ENCODE measurements at places on chromosomes 7 and 10.

- no peak for DNase-seq
- H3K27me3 ChIP-seq, result no peaks in the 10 kb centered on the region
These were observed 218.4 kb upstream of the PCDH15 start for GRCh38 chr10:55019439-55019838.

DNA sequence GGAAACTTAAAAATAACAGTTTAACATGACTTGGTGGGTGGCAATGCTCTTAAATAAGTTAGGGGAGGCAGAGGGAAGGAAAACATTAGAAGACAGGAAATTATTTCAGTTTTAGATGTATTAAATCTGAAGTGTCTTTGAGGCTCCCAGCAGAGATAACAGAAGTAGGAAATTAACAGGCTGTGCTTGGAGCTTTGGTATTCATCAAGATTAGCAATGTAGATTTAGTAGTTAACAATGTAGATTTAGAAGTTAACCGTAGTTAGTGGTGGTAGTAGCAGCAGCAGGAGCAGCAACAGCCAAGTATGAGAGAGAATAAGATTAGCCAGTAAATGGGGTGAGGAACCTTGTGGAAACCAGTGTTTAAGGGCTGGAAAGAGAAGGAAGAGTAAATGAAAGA is 48.7 kb upstream of the UBN2 start:
- no peaks in the 10 kb centered on the region for H3K36me3 ChIP-seq
- no peaks in the 10 kb centered on the region for H3K27me3 ChIP-seq
- DNase-seq, result no peak
- no peak overlapping the region for H3K4me3 ChIP-seq
- H3K4me1 ChIP-seq, result peaks cover 5% of the 10 kb centered on the region

GRCh38 chr7:98196706-98197605 is 14.3 kb upstream of the BHLHA15 start:
- DNase-seq, result no peak
- no peak overlapping the region for H3K27ac ChIP-seq
- H3K4me3 ChIP-seq, result no peak overlapping the region
- no peaks in the 10 kb centered on the region for H3K4me1 ChIP-seq
- H3K36me3 ChIP-seq, result peaks cover 21% of the 10 kb centered on the region
- H3K27me3 ChIP-seq, result no peaks in the 10 kb centered on the region

- 0 out of 2 replicates have a peak, but pooled peaks cover 4% of the 10 kb centered on the region for H3K4me1 ChIP-seq
- H3K27ac ChIP-seq, result no peak overlapping the region
- no peak for DNase-seq
- H3K36me3 ChIP-seq, result no peaks in the 10 kb centered on the region
- H3K4me3 ChIP-seq, result no peak overlapping the region
These were observed 96.5 kb upstream of the NPS start for GRCh38 chr10:127452568-127452967.

DNA sequence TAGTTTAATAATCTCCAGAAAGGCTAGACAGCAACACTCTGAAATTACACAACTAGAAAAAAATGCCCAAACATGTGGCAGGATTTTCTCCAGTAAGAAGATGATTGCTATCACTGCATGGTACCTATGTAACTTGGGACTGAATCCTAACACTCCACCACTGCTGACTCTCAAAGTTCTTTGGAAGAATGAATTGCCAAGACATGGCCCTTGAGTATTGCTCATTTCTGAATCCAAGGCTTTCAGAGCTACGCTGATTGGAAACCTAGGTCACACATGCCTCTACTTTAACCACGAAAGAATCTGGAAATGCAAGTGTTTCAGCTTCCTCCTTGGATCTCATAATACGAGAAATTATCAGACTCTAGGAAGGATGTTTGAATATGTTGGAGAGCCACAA is 167.5 kb upstream of the CELF2 start:
- no peaks in the 10 kb centered on the region for H3K4me1 ChIP-seq
- no peak overlapping the region for H3K27ac ChIP-seq
- no peak for DNase-seq
- H3K27me3 ChIP-seq, result 0 out of 2 replicates have a peak, but pooled peaks cover 2% of the 10 kb centered on the region
- H3K4me3 ChIP-seq, result no peak overlapping the region

GRCh38 chr7:36613031-36613614 is 111.2 kb downstream of the AOAH start:
- H3K36me3 ChIP-seq, result no peaks in the 10 kb centered on the region
- 0 out of 2 replicates have a peak, but pooled peaks cover 6% of the 10 kb centered on the region for H3K4me1 ChIP-seq
- no peak overlapping the region for H3K4me3 ChIP-seq
- no peak for DNase-seq

GRCh38 chr7:157360483-157361025 is 23.8 kb downstream of the DNAJB6 start:
- H3K27ac ChIP-seq, result no peak overlapping the region
- peaks cover 7% of the 10 kb centered on the region for H3K4me1 ChIP-seq
- H3K36me3 ChIP-seq, result peaks cover 13% of the 10 kb centered on the region
- DNase-seq, result no peak

Data from H1 (cell line).